ENCODE measurements at places on chromosomes 12 and 14. TPM values are rescaled to one million over a fixed set of nuclear protein-coding genes. Genes with fewer than 3 reads are reported as not detected.

The SPTB gene
- total RNA-seq, result 2.0 TPM

The STYK1 gene
- total RNA-seq, result 5.9 TPM

The BDKRB2 gene
- 21.6 TPM for total RNA-seq

The C14orf119 gene
- total RNA-seq, result 33.1 TPM

The RD3L gene
- not detected for total RNA-seq

The PZP gene
- not detected for total RNA-seq

The C3AR1 gene
- total RNA-seq, result 1.9 TPM

The ARID2 gene
- 12.0 TPM for total RNA-seq

The NDRG2 gene
- total RNA-seq, result 0.08 TPM

The CIROP gene
- total RNA-seq, result not detected

The MIP gene
- not detected for total RNA-seq

The C14orf180 gene
- not detected for total RNA-seq

The PLA2G1B gene
- total RNA-seq, result not detected
